ENCODE measurements at places on chromosomes 13 and 19.
A peak's percentile ranks its signal among the peaks of the same experiment; 100 is the strongest.

- DNase-seq: peak; percentile 35
These were observed 1.1 kb downstream of the ELF1 start for GRCh38 chr13:41017817-41018601.

GRCh38 chr19:55253842-55254624 lies 4.8 kb downstream of the PPP6R1 start:
- DNase-seq: peak; percentile 24

DNA sequence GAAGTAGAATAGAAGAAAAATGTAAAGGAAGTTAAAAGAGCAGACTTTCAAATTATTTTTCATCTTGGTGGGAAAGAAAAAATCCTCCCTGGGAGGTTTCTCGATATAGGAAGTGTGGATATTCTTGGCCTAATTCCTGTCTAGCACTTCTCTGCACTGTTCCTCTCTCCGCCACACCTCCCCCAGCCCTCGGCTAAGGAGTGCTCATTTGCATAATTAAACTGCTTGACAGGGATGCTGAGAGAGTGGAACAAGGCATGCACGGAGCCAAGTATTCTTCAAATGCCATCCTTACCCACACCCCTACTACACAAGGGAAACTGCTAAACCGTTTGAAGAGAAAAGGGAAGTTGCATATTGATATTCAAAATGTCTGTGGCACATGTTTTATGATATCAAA lies 511.0 kb upstream of the HTR2A start:
- DNase-seq: no peak

DNA sequence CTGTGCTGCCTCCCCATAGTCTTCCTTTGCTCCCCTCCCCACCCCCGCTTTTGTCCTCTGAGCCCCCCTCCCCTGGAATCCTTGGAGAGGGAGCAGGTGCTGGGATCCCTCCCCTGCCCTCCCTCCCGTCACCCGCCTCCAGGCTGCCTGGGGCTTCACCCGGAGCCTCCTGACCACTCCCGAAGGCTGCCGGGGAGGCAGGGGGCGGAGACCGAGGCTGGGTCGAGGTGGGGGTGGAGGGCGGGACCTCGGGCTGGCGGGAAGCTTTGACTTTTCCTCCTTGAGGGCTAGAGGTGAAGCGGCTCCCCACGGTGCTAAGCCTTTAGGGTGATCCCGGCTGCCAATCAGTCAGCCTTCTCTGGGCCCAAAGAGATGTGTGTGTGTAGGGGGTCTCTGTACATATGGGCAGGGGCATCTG lies 1.5 kb downstream of the KMT5C start:
- peak; percentile 57 for DNase-seq

- DNase-seq: peak; percentile 69
These were observed 21.8 kb downstream of the ARRDC2 start for GRCh38 chr19:18029617-18030338.

GRCh38 chr13:104253063-104253680 lies 1187.0 kb upstream of the SLC10A2 start:
- peak; percentile 1 for DNase-seq

- DNase-seq: no peak
These were observed 345.3 kb downstream of the TEX29 start for GRCh38 chr13:111665691-111666095.

Measured in globus pallidus (tissue), 1 donor.